ENCODE measurements at places on chromosomes 4 and X.

DNA sequence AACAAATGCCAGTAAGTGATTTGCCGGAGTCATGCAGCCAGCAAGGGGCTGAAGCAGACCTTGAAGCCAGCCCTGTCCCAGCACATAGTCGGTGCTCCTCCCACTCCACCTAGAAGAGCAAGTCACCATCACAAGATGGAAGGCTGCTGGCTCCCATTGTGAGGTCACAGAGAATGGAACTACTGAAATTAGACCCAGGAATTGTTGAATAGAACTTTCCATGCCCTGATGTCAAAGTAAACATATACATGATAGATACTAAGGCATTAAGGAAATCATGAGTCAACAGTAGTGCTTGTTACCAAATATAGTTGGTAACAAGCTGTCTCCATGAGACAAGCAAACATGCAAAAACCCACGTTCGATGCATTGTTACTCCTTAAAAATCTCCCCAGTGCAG is 177.1 kb upstream of the MID1 start:
- DNase-seq = no peak

GRCh38 chr4:1233641-1234308 is 15.2 kb downstream of the CTBP1 start:
- DNase-seq = no peak

GRCh38 chr4:182488896-182489295 is 245.7 kb downstream of the TENM3 start:
- no peak for DNase-seq

GRCh38 chr4:97150966-97151365 is 992.3 kb downstream of the STPG2 start:
- DNase-seq = no peak

DNA sequence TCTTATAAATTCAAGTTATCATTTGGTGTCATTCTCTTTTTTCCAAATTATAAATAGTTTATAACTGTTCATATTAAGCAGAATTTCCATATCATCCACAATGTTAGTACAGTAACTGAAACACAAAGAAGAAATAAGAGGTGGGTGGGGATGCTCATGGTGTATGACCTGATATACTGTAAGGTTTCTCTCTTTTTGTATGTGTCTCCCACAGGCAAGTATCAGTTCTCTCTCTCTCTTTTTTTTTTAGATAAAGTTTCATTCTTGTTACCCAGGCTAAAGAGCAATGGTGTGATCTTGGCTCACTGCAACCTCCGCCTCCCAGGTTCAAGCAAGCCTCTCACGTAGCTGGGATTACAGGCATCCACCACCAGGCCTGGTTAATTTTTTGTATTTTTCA is 43.7 kb upstream of the UGT2A3 start:
- no peak for DNase-seq

- no peak for DNase-seq
Observed at GRCh38 chr4:79364061-79364460, 38.2 kb upstream of the NAA11 start.

DNA sequence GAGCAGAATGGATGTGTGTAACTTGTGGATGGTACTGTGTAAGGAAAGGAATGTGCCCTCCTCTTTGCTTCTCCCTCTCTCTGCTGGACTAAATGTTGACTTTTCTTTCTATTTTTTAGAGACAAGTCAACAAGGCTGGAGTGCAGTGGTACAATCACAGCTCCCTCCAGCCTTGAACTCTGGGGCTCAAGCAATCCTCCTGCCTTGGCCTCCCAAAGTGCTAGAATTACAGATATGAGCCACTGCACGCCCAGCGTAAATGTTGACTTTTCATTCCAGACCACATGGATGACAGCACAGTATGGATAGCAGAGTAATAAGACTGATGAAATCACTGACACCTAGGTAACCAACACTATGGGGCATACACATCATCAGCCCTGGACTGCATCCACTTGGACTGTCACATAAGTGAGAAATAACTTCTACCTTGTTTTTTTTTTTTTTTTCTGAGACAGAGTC is 5.1 kb upstream of the RPS3A start:
- DNase-seq = no peak

DNA sequence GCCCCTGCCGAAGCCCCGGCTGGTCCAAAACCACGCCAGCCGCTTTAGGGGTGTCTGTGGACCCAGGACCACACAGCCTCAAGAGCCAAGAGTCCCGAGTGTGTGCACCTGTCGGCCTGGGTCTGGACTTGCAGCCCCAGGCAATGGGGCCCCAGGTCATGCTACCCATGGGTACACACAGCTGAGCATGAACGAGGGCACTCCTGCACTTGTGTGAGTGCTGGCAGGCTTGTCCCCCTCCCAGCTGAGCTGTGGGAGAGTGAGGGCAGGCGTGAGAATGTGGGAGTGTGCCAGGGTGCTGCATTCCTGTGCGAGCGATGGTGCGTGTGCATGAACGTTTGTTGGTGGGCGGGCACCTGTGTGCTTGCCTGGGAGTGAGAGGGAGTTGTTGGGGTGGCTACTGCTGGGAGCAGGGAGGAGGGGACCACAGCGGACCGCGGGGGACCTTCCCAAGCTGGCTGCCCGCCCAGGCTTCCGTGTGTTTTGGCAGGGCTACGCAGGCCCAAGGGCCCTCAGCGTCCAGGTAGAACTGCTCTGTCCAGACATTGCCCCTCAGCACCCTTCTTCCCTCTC is 30.8 kb downstream of the BLOC1S4 start:
- DNase-seq = no peak

DNA sequence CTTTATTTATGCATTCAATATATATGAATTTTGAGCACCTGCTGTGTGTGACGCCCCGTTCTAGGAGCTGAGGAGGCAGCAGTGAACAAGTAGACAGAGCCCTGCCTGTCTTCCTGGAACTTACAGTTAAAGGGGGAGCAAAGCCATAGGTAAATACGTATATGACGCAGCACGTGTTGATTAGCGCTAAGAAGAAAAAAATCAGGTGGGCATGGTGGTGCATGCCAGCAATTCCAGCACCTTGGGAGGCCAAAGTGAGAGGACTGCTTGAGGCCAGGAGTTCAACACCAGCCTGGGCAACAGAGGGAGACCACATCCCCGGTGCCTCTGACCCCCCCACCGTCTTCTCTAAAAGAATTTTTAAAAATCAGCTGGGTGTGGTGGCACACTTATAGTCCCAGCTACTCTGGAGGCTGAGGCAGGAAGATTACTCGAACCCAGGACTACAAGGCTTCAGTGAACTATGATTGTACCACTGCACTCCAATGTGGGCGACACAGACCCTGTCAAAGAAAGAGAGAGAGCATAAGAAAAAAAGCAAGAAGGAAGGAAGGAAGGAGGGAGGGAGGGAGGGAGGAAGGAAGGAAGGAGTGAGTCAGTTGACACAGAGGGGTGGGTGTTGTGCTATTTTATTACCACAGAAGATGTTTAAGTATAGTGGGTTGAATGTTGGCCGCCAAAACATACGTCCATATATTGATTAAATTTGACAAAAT is 5.4 kb upstream of the KIAA0232 start:
- no peak for DNase-seq

DNA sequence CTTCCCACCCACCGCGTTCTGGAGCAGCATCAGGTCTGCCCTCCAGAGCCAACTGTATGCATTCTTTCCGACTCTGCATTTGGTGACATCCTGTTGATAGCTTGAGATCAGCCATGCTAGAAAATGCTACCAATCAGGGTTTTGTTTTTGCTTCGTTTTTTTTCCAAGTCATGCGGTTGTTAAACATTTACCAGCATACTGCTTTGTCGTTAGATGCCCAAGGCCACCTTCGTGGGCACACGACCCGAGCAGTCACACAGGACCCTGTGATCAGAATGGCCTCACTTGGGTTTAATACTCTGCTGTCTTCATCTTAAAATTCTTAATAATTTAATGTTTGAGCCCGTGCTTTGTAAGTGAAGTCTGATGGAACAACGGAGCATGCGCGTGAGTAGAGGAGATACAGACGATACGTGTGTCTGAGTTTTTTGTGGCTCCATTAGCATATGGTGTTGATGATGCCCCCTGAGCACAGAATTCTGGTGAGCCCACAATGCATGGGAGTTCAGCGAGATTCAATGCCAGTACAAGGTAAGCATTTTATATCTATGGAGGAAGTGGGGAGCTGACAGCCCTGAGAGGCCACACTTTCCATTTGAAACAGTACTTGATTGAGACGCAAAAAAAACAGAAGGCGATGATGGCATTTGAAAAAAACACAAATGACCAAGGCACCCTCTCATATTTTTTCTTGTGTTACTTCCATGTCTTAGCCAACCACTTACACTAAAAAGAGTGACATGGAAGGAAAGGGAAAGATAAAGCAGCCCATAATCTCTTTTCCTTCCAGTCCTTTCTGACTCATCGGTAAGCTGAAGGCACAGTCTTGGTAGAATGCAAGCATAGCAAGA is 323.6 kb downstream of the BCOR start:
- peak; percentile 36 for DNase-seq

- DNase-seq = no peak
Observed at GRCh38 chrX:19617550-19617949, 102.2 kb upstream of the MAP3K15 start.

- peak; percentile 8 for DNase-seq
Observed at GRCh38 chr4:184448821-184449220, 25.5 kb downstream of the IRF2 start.

GRCh38 chr4:55396308-55397125 is 760 bp downstream of the TMEM165 start:
- peak; percentile 57 for DNase-seq

DNA sequence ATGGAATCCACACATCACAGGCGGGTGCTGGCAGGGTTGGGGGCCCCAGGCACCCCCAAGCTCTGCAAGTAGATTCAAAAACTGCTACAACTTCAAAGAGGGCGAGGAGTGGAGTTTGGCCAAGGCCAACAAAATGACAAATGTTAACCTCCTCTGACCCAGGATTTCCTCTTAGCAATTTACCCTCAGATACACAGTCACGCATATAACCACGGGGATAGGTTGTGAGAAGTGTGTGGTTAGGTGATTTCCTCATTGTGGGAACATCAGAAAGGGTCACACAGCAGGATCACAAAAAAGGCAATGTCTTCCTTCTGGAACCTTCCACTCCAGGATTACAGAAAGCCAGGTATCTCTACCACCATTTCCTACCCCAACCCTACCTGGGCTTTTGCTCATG is 62.4 kb downstream of the C4orf50 start:
- DNase-seq = no peak

- peak; percentile 22 for DNase-seq
Observed at GRCh38 chr4:164012396-164013027, 518.0 kb downstream of the TMA16 start.

DNA sequence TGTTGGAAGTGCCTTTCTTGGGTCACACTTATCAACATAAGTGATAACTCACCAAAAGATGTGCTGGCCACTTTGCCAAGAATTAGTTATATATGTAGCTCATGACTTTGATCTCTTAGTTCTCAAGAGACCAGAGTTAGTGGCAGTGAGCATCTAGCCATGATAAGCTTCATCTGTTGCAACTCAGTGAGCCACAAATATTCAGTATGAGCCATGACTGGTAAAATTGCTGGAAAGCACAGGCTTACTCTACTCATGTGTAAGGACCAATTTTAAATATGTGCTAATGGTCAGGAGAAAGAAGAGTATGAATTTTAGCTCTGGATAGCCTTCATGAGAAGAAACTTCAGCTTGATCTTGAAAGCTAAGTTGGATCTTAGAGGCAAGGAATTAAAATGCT is 59.4 kb upstream of the TLL1 start:
- no peak for DNase-seq

DNA sequence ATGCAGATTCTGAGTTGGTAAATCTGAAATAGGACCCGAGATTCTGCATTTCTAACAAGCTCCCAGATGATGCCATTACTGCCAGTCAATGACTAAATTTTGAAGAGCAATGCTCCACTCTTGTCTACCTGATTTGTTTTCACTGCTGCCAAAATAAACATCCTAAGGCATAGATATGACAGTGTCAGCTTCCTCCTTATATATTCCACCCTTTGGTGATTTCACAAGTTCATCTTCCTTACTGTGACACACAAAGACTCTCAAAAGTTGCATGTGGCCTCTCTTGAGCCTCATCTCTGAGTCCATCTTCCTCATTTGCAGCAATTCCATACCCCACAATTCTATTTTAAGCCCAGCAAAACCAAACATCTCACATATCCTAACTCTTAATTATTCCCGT is 110.9 kb downstream of the FBXW7 start:
- DNase-seq = no peak

DNA sequence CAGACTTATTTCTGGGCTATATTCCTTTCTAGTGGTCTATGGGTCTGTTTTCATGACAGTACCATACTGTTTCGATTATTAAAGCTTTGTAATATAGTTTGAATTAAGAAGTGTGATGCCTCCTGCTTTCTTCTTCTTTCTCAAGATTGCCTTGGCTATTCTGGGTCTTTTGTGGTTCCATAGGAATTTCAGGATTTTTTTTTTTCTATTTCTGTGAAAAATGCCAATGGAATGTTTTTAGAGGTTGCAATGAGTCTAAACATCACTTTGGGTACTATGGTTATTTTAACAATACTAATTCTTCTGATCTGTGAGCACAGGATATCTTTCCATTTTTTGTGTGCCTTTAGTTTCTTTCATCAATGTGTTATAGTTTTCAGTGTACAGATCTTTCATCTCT is 204.3 kb upstream of the HCCS start:
- DNase-seq = no peak

GRCh38 chr4:160546201-160546600 is 1443.3 kb downstream of the RAPGEF2 start:
- no peak for DNase-seq

- DNase-seq = no peak
Observed at GRCh38 chr4:110769578-110769977, 146.7 kb upstream of the PITX2 start.

DNA sequence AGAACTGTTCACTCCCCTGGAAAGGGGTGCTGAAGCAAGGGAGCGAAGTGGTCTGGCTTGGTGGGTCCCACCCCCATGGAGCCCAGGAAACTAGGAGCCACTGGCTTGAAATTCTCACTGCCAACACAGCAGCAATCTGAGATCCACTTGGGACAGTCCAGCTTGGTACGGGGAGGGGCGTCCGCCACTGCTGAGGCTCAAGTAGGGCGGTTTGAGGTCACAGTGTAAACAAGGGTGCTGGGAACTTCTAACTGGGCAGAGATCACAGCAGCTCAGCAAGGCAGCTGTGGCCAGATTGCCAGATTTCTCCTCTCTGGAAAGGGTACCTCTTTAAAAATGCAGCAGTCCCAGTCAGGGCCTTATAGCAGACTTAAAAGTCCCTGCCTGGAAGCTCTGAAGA is 53.9 kb upstream of the GALNTL6 start:
- DNase-seq = no peak
